ENCODE measurements at places on chromosomes 7 and 10. TPM values are rescaled to one million over a fixed set of nuclear protein-coding genes. Genes with fewer than 3 reads are reported as not detected.

Gene PROSER2
- 0.44 TPM for total RNA-seq

Gene IFIT1B
- not detected for total RNA-seq

Gene KCNMA1
- total RNA-seq: 169 TPM

Gene SEPHS1
- 31.5 TPM for total RNA-seq

Gene PLCE1
- 2.2 TPM for total RNA-seq
